DMS79 (cell line): ENCODE measurements at places on chromosomes 16 and 17.
A peak's percentile ranks its signal among the peaks of the same experiment; 100 is the strongest.

GRCh38 chr16:87897521-87898505 lies 28.5 kb upstream of the SLC7A5 start:
- no peak for DNase-seq

GRCh38 chr17:27216836-27217235 lies 77.1 kb upstream of the WSB1 start:
- no peak for DNase-seq

DNA sequence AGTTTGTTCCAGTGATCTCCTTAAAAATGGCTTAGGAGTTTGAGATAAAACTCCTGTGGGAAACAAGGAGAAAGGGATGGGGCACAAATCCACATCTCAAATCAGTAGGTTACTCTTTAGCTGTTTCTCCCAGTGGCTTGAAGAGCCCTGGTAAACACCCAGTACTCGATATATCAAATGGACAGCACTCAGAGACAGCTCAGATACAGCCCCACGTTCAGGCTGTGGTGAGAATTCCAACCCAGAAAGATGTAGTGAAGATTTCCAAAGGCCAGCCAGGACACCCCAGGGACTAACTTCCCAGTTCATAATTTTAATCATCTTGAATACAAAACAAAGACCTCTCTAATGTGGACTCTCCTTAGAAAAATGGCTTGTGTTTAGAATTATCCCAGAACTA lies 6.4 kb upstream of the VEZF1 start:
- no peak for DNase-seq

GRCh38 chr16:12516621-12517309 lies 286.9 kb downstream of the CPPED1 start:
- no peak for DNase-seq

DNA sequence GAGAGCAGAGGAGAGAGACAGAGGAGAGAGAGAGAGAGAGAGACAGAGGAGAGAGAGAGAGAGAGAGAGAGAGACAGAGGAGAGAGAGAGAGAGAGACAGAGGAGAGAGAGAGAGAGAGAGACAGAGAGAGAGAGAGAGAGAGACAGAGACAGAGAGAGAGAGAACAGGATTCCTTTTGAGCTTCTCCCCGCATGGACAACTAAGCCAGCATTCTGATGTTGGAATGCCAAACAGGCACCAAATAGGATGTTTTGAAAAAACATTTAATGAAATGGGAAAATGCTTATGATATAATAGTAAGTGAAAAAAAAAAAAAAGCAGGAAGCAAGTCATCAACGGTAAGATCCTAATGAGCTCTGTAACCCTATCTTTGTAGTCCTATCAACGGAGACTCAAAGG lies 60.7 kb downstream of the ARSG start:
- no peak for DNase-seq

- peak; percentile 18 for DNase-seq
Measured at GRCh38 chr16:268141-269053, 7.3 kb downstream of the RGS11 start.

DNA sequence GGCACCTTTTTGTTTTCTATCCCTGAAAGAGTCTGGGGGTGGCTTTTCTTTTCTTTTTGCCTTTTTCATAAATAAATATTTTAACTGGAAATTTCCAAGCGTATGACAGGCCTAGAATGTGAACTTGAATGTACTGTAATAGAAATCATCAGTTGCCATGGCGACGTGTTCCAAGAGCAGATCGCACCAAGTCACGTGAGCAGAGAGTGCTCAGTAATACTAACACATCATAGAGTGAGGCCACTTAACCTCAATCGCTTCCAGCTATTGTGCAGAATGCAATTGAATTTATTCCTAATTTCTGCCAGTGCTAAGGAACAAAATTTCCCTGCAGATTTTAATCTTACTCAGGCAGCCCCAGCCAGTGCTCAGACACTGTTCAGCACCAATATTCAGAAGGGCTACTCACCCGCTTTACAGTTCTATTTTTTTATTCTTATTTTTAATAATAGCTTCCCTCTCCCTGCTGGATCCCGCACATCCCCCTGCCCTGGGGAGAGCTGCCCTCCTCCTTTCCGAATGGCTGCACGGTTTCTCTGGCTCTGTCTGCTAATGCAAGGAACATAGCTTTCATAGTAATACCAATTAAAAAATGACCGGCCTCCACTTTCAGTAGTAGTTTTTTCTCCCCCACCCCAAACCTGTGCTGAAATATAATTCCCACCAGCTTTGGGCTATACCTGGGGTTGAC lies 26.2 kb upstream of the PMFBP1 start:
- DNase-seq: no peak

GRCh38 chr17:82216301-82217119 lies 3.9 kb upstream of the CCDC57 start:
- DNase-seq: no peak

DNA sequence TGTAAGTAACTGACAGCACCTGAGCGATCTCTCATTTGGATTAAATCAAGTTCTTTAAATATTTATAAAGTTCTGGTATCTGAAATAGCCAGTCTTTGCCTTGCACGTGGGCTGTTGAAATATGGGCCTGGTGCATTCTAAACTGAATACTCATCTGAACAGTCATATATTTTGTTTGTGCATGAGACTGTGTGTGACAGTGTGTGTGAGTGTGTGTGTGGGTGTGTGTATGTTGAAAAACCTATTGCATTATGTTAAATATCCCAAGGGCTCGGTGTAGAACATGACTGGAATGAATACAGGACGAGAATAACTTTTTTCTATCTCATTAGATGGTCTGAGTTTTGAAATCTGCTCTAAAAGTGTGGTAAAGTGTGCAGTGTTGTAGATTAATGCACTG lies 82.4 kb upstream of the TOX3 start:
- no peak for DNase-seq

- DNase-seq: peak; percentile 64
Measured at GRCh38 chr16:278863-279366, 1.5 kb upstream of the ARHGDIG start.

DNA sequence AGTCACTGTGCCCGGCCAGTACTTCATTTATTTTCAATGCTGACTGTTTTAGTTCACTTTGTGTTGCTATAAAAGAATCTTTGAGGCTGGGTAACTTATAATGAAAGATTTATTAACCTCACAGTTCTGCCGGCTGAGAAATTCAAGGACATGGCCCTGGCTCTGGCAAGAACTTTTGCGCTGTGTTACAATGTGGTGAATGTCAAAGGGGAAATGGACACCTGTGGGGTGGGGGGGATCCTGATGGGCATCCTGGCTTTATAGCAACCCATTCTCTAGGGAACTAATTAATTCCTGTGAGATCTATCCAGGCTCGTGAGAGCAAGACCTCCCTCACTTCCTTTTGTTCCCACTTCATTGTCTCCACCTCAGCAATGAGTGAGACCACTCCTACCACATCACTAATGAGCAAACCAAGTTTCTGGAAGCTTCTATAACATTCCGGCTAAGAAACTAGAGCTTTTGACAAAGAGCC lies 17.1 kb upstream of the CDH3 start:
- DNase-seq: no peak

GRCh38 chr17:49292901-49293300 lies 62.3 kb upstream of the PHOSPHO1 start:
- DNase-seq: no peak

GRCh38 chr17:7072406-7072805 lies 7.6 kb downstream of the CLEC10A start:
- DNase-seq: no peak

- DNase-seq: no peak
Measured at GRCh38 chr17:42676424-42677011, at the start of gene PLEKHH3. Gene PLEKHH3 (minus strand): TSS chr17:42676994. CDS start chr17:42676563, 431 bp downstream.

DNA sequence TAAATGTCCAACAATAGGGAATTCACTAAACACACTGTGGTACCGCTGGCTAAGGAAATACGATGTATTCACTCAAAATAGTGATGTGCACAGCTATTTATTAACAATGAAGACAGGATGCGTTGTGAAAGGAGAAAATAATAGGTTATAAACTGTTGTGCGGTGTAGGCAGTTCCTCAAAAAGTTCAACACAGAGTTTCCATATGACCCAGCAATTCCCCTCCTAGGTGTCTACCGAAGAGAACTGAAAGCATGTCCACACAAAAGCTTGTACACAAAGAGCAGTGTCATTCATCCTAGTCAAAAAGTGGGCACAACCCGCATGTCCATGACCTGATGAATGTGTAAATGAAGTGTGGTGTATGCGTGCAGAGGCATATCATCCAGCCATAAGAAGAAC lies 1.2 kb upstream of the CES1 start:
- DNase-seq: no peak

GRCh38 chr16:1331712-1332617 lies 1.5 kb upstream of the BAIAP3 start:
- DNase-seq: peak; percentile 15

GRCh38 chr17:35460354-35460851 lies 11.8 kb upstream of the SLFN13 start:
- DNase-seq: peak; percentile 69

- DNase-seq: no peak
Measured at GRCh38 chr16:57265850-57266530, 18.5 kb downstream of the PLLP start.

GRCh38 chr17:10777131-10777807 lies 26.6 kb downstream of the TMEM238L start:
- no peak for DNase-seq

- DNase-seq: no peak
Measured at GRCh38 chr16:79845734-79846135, 245.2 kb upstream of the MAF start.

DNA sequence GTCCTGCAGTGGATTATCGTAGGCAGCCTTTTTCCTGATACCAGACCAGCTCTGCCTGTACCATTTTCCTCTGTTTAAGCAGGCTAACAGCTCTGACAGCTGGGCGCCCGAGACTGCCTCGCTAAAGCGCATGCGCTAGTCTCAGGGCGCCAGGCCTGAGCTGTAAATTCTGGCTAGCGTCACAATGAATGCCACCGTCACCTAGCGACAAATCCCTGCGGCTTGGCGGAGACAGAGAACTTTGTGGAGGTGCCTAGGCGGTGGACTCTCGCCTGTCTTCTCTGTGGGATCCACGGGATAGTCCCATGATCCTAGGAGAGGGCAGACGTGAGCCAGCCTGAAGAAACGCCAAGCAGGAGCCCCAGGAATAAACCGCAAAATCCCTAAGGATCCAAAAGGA lies 573.9 kb downstream of the KCNJ18 start:
- no peak for DNase-seq

DNA sequence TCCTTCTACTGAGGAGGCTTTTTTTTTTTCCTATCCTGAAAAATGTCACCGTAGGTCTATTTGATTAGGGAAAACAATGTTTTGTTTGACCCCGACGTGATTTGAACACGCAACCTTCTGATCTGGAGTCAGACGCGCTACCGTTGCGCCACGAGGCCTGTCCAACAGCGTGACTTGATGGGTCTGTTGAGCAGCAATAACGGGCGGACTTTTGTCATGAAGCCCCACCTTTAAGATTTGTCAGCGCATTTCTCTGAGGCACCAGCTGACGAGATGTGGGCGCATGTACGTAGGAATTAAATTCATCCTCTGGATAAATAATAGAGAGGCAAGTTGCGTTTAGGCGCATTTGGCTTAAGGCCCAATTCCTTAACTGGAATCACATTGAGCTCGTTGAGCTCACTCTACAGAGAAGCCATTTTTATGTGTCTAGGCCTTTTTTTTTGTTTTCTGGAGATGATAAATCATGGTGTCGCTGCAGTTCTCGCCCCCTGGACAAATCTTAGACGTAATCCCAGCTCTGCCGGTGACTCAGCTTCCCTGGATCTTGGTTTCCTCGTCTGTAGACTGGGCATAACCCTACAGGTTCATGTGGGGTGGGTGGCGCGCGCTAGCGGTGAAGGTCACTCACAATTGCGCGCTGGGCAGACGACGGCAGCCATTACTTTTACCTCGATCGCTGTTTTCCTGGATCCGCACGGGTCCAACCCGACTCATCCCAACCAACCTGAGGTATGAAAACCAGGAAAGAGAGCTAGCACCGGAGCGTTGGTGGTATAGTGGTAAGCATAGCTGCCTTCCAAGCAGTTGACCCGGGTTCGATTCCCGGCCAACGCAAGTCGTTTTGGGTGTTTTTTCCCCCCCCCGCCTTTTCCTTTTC lies 10.6 kb upstream of the AURKB start:
- peak; percentile 65 for DNase-seq

- DNase-seq: no peak
Measured at GRCh38 chr16:66746048-66746447, 5.4 kb downstream of the DYNC1LI2 start.

DNA sequence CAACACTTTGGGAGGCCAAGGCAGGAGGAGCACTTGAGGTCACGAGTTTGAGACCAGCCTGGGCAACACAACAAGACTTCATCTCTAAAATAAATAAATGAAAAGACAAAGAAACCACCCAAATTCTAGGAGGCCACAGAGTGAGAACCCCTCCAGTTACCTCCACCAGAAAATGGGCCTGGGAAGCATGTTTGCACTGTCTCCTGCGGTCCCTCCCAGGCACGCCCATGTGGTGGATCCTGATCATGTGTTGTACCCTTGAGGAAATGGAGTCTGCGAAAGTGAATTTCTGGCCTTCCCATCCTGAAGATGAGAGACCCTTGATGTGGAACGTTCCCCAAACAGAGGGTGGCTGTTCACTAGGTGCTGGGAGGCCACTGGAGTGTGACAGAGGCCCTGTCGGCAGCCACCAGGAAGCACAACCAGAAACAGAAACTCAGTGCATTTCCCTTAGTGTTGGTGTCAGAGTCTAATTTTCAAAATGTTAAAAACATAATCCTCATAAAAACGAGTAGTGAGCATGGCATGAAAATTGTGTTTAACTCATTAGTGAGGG lies 19.2 kb upstream of the USP22 start:
- no peak for DNase-seq

- DNase-seq: no peak
Measured at GRCh38 chr17:35129973-35130351, 8.5 kb downstream of the FNDC8 start.

DNA sequence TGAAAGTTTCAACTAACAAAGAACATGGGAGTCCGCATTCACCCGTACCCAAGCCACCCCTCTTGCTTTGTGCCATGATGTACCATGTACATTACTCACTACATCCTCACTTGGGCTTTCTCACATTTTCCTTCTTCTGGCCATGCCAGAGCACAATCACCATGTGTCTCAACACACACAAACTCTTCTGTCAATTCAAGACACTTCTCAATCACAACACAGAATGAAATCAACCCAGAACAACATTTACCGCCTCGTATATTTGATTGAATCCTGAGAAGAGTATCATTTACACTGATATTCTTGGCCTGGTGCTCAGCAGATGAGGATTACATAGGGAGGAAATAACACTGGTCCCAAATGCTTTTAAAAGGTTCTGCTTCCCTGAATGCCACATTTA lies 4.5 kb downstream of the ADAMTS18 start:
- DNase-seq: no peak

DNA sequence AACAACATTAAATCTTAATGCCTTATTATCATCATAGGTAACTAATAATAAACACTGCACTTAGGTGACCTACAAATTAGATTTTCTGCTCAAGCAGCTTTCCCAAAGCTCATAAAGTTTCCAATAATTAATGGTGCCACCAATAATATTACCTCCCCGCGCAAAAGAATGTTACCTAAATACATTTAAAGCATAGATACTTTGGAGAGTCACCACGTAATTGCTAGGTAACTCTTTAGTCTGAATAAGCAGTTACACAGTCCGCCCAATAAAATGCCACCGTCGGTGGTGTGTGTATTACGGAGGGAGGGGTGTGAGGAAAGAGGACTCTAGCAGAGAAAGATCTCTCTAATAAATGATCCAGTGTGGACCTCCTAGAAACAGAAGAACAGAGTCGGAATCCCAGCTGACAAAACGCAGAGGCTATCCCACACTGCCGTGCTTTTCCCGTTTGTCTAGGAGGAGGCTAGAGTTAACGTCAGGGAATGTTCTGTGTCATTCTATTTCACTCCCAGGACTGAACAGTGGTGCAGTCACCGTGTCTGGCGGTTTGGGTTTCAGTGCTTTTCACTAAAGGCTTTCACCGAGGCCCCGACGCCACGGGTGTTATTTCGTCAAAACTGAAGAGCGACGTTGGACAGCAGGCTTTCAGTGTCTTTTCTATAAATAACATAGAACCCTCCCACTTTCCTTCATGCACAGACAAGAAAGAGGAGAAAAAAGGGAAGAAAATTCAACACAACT lies 630 bp downstream of the RNFT1 start:
- DNase-seq: no peak
